GM12878 (cell line): ENCODE measurements at places on chromosomes 7 and 10. TPM values are rescaled to one million over a fixed set of nuclear protein-coding genes. Genes with fewer than 3 reads are reported as not detected.

- no peak for DNase-seq
Measured at GRCh38 chr10:104327745-104328645, 10.3 kb downstream of the ITPRIP start.

GRCh38 chr7:85479918-85480643, 293.2 kb upstream of the SEMA3D start:
- no peak for DNase-seq

Gene GNAI1
- polyA plus RNA-seq, result not detected in 2 replicates

Gene THSD7A
- polyA plus RNA-seq, result 0.09 TPM in 1 of 2 replicates, not detected in the other

DNA sequence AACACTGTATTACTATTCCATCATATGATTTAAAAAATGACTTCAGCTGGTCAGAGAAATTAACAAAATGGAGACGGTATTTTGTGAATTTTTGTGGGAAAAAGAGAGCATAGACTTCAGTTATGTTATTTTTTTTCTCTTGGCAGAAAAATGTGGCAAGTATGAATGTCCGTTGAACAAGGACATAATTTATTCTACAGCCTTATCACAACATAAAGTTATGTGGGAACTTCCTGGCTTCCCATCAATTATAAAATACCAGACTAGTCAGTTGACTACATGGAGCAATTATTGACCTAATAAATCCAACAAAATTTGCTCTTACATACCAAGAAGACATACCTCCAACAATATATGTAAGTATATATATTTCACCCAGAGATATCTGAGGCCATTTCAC, 88.6 kb upstream of the PPP1R3A start:
- DNase-seq, result no peak
